ENCODE measurements at places on chromosomes 13 and 19. TPM values are rescaled to one million over a fixed set of nuclear protein-coding genes. Genes with fewer than 3 reads are reported as not detected.

SIAH3 gene
- not detected for total RNA-seq

- DNase-seq, result no peak
These were observed 1.8 kb upstream of the IFI30 start for GRCh38 chr19:18171605-18172327.

ZNF415 gene
- total RNA-seq, result not detected

DNA sequence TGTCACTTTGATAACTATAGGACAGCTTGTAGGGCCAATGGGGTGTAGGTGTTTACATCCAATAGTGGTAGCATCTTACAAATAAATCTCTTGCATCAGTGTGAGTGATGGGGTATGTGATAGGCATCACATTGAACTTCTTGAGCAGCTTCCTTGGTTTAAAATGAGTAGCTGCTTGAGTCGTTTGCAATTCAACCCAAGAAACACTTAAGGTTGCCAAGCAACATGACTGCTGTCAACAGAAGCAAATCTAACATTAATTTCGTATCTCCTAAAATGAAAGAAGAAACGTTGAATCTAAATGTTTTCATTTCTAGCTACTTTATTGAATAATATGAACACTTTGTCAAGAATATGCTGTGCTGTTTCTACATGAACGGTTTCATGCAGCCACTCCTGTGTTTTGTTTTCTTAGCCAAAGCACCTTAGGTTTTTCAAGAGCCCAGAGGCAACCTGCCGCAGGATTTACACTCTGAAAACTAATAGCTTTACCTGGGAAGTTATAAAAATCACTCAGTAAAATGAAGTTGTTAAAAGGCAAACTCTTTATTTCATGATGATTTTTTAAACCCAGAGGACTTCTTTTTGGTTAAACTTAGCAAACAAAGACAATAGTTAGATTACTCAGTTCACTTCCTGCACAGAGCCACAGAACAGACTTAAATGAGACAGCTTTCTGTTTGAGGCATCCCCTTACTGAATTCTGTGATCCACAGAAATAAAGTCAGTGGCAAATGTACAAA is 305.2 kb downstream of the MTUS2 start:
- no peak for DNase-seq

DNA sequence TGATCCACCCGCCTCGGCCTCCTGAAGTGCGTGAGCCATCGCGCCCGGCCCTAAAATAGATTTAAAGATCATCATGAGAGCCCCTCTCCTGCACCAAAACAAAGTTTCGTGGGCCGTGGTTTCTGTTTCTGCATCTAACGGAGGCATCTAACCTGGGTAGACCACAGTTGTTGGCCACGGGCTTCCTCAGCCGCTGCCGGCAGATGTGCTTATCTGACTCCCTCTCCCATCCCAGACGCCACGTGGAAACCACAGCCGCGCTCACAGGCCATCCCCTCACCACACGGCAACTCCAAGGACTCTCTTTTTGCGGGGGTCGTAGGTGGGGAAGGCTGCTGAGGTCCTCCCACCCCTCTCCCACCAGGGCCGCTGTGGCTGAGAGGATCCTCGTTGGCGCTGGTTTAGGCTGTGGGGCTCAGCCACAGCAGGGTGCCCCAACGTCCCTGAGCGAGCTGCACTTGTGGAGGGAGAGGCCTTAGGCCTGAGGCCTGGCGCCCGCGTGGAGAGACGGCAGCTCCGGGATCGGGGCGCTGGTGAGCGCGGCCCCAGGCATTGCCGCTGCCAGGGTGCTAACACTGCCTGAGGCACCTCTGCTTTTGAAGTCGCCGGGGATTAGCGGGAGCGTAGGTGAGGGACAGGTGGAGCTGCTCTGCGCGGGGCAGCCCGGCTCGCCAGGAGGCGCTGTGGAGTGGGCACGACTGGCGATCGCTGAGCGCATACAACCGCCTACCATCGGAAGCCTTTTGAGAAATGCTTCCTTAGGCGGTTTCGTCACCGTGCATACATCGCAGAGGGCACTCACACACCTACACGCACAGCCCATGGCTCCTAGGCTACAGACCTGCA is 8.9 kb downstream of the ZSCAN1 start:
- no peak for DNase-seq

GRCh38 chr13:114229506-114229905 is 5.2 kb upstream of the CDC16 start:
- no peak for DNase-seq

MYDGF gene
- total RNA-seq, result 184 TPM

DNA sequence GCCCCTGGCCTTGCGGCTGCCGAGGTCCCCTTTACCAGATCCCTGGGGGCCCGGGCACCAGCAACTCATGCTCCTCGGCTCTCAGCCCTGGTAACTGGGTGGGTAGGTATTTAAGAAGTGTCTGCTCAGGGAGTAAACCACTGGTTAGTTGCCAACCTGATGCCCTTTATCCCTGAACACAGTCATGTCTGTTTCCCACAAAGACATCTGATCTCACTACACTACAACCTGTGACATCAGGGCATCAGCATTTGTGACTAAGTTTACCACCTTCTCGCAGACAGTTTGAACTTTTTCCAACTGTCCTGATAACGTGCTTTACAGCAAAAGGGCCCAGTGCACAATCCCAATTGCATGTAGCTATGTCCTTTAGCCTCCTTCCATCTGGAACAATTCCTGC is 22.0 kb downstream of the GGACT start:
- no peak for DNase-seq

DNA sequence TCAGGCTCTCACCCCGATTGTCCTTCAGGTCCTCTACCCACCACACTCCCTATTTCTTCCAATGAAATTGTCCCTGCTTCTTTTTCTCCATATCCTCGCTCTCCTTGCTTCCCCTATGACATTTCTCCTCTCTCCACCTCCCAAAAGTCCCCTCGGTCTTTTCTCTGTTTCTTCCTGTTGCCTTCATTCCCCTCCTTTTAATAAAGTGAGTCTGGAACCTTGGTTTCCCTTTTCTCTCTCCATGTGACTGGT is 676 bp upstream of the ZNF574 start:
- DNase-seq, result no peak

DNA sequence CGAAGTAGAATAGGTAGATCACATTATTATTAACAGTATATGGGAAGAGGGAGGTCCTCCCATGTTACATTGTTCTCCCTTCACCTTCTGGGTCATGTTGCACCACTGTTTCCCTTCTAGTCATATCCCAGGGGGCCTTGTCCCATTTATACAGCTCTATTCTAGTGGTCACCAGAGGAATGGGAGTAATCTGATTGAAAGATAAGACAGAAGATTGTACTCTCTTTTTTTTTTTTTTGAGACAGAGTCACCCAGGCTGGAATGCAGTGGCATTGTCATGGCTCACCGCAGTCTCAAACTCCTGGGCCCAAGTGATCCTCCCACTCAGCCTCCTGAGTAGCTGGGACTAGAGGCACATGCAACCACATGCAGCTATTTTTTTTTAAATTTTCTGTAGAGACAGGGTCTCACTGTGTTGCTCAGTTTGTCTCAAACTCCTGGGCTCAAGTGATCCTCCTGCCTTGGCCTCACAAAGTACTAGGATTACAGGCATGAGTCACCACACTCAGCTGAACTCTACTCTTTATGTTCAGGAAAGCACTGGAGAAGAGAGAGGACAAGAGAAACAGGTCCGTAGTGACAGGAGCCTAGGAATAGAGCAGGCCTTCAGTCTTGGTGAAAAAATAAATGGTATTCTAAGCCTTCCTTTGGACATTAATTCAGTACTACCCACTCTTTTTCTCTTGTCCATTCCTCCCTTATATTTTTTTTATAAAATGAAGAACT is 4.3 kb upstream of the ZNF529 start:
- DNase-seq, result no peak

- no peak for DNase-seq
These were observed 8.4 kb downstream of the SLC39A3 start for GRCh38 chr19:2731181-2731995.

- no peak for DNase-seq
These were observed 5.5 kb upstream of the ZNF175 start for GRCh38 chr19:51565583-51565982.

GRCh38 chr13:112966776-112967175 is 2.2 kb upstream of the MCF2L start:
- no peak for DNase-seq

- no peak for DNase-seq
These were observed 225.3 kb downstream of the LHFPL6 start for GRCh38 chr13:39377699-39378098.

DNA sequence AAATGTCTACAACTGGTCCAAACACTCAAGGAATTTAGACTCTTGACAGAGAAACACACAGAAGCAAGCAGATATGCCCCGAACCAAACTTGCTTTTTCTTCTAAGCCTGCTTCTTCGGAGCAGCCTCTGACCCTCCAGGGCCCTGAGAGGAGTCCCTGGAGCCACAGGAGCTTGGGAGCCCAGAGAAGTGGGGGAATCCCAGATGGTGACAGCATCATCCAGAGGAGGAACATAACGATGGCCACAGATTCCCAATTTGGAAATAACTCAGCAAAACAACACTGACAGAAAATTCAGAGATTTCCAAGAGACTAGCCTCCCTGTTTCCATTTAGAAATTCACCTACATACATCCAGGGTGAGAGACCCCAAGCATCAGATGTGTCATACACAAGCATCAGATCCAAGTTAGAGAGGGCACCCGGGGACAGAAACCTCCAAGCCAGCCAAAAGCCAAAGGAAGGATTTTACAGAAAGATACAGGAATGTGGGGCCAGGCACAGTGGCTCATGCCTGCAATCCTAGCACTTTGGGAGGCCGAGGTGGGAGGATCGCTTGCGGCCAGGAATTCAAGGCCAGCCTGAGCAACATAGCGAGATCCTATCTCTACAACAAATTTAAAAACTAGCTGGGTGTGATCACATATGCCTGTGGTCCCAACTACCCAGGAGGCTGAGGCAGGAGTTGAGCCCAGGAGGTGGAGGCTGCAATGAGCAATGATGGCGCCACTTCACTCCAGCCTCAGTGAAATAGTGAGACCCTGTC is 2.0 kb upstream of the PVR start:
- no peak for DNase-seq

Measured in NCI-H460 (cell line).